ENCODE measurements at places on chromosomes 1 and 21. TPM values are rescaled to one million over a fixed set of nuclear protein-coding genes. Genes with fewer than 3 reads are reported as not detected.

The UBE2G2 gene
- 212 TPM for total RNA-seq

The FYB2 gene
- total RNA-seq = 0.47 TPM

The CD34 gene
- total RNA-seq = not detected

The GNL2 gene
- total RNA-seq = 121 TPM

The PLXNA2 gene
- total RNA-seq = not detected

The APOBEC4 gene
- total RNA-seq = not detected

The COL8A2 gene
- 0.24 TPM for total RNA-seq

The FCRLA gene
- total RNA-seq = not detected

The CHAF1B gene
- 52.7 TPM for total RNA-seq

All from A673 (cell line).